ENCODE measurements at places on chromosomes 5 and 9. TPM values are rescaled to one million over a fixed set of nuclear protein-coding genes. Genes with fewer than 3 reads are reported as not detected.

DNA sequence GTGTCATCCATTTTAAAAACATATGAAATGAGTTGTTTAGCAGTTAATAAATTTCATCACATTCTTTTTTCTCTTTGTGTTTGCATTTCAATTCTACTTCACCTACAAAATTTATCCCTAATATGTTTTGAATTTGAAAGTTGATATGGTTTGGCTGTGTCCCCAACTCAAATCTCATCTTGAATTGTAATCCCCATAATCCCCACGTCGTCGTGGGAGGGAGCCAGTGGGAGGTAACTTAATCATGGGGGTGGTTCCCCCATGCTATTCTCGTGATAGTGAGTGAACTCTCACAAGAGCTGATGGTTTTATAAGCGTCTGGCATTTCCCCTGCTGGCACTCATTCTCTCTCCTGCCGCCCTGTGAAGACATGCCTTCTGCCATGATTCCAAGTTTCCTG is 200.1 kb downstream of the EPB41L4A start:
- H3K27ac ChIP-seq, result no peak overlapping the region
- DNase-seq, result no peak
- no peaks in the 10 kb centered on the region for H3K27me3 ChIP-seq
- no peaks in the 10 kb centered on the region for H3K4me1 ChIP-seq

DNA sequence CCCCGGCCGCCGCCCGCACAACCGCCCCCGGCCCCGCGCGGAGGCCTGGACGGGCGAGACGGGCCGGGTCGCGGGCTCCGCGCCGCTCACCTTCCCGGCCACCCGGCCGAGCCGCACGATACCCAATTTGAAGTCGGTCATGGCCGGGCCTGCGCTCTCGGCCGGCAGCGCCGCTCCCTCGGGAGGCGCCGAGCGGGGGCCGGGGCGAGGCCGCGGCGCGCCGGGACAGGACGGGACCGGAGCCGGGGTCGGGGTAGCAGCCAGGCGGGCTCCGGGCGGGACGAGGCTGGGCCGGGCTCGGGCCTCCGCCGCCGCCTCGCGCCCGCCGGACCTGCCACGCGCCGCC is 216 bp downstream of the ZMYND19 start:
- no peak overlapping the region for H3K27ac ChIP-seq
- DNase-seq, result no peak

CDC14B gene
- total RNA-seq, result 26.6 TPM

ARSI gene
- 1.3 TPM for total RNA-seq

DNA sequence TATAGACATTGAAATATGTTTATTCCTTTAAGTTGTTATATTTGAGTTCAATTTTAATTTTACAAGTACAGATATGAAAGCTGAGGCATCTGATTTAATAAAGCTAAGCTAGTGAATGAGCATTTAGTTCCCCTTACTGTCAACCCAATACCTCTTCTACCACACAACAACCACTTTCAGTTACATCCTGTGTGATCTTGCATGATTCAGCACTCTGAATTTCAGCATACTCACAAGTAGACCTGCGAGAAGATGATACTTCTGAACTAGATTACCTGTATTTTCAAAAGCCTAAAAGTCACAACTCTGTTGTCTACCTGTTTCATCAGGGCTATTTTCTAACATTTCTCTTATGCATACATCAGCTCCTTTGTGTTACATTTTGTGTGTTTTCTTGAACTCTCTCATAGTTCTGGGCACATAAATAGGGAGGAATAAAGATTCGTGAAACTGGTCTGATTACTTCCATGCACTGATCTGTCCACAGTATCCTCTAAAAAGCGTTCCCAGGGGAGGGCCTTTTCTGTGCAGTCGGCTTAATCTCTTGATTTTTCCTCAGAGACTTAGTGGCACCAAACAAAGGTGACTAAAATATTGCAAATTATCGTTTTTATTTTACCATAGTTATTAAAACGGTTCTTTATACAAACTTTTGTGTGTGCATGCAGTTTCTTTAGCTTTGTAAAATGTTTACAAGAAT is 2025.5 kb upstream of the NUDT12 start:
- H3K4me3 ChIP-seq, result no peak overlapping the region
- H3K27ac ChIP-seq, result no peak overlapping the region
- H3K4me1 ChIP-seq, result no peaks in the 10 kb centered on the region
- H3K36me3 ChIP-seq, result no peaks in the 10 kb centered on the region
- no peak for DNase-seq

GMCL2 gene
- not detected for total RNA-seq
